ENCODE measurements at places on chromosomes 1 and 21. TPM values are rescaled to one million over a fixed set of nuclear protein-coding genes. Genes with fewer than 3 reads are reported as not detected.

TAF12 gene
- 55.2 TPM for total RNA-seq

FLG2 gene
- total RNA-seq, result not detected

- peak; percentile 29 for DNase-seq
These were observed 330.5 kb upstream of the KAZN start for GRCh38 chr1:14267991-14268390.

GRCh38 chr1:223524930-223525451 lies 131.8 kb downstream of the CCDC185 start:
- DNase-seq, result no peak

- no peak for DNase-seq
These were observed 99.9 kb downstream of the C1orf94 start for GRCh38 chr1:34276606-34277005.

DNA sequence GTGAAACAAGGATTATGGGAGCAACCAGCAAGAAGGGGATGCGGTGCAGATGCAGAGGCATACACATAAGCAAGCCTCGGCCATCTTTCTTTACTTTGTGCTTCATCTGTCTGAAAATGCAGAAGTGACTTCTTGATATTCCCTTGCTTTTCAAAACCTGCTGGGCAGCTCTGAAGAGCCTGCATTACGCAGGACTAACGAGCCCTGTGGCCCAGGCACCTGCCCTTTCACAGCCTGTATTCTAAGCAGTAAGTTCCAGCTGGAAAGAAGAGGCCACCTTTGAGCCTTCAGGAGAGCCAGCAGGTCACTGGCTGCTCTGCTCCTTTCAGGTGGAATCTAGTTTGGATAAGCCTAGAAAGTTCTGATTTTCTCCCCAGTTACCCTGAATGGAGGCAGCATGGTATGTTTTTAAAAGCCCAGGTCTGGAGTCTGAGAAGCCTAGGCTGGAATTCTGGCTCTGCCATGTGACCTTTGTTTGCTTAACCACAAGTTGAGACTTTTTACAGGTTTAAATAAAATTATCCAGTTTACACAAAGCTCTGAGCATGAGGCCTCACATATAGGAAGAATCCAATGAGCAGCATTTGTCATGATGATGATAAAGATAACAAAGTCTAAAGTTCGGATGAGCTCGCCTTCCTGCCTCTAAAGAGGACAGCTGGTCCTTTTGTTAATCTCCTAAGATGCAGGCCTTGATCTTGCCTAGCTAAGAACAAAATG lies 122.9 kb downstream of the UBR4 start:
- no peak for DNase-seq

DNA sequence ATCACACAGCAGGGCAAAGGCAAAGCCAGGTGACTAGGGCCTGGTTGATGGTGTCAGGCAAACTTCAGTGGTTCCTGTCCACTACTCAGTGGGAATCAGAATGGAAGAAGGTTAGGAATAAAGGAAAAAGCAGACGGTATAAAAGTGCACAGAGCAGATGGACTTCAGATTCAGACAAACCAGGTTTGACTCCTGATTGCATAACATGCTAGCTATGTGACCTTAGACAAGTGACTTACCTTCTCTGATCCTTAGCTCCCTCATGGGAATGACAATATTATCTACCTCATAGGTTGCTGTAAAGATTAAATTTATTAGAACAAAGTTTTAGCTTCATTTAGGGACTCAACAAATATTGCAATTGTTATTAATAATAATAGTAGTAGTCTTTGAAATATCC lies 4.9 kb downstream of the PAQR7 start:
- DNase-seq, result no peak

DNA sequence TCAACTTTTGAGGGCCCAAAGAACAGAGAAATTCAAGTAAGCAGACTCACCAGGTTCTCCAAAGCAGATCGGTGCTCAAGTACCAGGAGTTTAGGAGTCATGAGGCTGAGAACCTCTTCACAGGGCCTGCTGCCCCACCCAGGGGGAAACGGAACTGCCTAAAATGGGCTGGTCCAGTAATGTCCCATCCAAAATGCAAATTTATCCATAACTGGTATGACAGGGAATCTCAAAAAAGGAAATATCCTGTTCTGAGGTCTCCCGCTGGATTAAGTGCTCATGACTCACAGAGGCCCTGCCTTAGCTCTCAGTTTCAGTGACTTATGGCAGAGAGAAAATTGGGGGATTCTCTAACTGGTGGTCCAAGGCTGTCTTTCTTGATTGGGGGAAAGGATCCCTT lies 9.3 kb downstream of the SPRR2G start:
- DNase-seq, result peak; percentile 70

DNA sequence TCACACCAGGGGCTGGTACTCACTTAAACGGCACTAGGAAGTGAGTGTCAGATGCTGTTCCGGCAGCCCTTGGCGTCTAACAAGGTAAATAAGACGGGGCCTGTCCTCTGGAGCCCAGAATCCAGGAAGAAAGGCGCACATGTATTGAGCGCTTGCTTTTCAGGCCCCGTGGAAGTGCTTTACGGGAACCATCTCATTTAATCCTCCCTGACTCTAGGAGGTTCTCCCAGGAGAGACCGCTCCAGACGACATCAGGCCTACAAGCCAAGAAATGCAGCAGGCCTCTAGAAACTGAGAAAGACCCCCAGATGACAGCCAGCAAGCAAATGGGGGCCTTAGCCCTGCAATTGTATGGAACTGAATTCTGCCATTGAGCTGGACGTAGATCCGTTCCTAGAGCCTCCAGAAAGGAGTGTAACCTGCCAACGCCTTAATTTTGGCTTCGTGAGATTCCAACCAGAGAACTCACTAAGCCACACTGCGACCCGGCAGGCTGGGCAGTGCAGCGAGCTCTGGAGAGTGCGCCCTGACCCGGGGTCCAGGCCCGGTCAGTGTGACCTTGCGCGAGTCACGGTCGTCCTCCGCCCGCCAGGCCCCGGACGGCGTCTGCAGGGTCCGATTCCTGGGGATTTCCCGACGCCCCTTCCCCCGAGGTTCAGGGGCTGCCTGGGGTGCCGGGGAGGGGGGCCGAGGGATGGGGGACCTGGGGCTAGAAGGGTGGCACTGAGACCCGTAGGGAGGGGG lies 532 bp upstream of the MANEAL start:
- no peak for DNase-seq

DNA sequence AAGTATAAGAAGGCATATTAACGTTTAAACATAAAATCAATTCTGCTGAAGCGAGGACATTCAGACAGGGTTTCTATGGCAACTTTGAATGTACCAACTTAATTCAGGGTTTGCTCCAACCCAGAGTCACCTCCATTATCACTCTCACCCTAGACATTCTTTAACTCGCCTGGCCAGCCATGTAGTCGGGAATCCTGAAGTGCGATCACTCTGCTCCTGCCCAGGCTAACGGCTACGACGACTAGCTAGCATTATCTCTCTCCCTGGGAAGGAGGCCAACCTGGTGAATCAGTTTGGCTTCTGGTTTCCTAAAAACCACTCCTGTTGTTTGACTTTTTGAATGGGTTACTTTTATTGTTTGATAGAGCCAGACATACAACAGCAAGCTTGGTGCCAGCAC lies 38.9 kb upstream of the ZBTB18 start:
- peak; percentile 86 for DNase-seq

DNA sequence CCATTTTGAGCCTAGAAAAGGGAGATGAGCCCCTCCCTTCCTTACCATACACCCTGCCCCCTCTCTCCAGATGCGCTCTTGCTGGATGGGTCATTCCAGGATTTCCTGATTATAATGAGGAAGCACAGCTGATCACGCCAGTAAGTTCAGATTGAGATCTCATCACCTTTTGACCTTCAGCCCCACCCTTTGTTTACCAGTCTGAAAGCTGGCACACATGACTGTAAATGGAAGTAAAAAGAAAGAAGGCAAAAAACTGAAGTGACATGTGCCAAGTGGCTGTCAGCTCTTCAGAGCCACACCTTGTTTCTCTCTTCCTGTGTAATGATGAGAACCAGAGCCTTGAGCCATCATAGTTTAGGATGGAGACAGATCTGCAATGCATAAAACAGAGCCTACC lies 27.9 kb downstream of the S1PR1 start:
- DNase-seq, result no peak

All from Daoy (cell line).